NCI-H1048 (cell line): ENCODE measurements at places on chromosomes 7 and 10.

DNA sequence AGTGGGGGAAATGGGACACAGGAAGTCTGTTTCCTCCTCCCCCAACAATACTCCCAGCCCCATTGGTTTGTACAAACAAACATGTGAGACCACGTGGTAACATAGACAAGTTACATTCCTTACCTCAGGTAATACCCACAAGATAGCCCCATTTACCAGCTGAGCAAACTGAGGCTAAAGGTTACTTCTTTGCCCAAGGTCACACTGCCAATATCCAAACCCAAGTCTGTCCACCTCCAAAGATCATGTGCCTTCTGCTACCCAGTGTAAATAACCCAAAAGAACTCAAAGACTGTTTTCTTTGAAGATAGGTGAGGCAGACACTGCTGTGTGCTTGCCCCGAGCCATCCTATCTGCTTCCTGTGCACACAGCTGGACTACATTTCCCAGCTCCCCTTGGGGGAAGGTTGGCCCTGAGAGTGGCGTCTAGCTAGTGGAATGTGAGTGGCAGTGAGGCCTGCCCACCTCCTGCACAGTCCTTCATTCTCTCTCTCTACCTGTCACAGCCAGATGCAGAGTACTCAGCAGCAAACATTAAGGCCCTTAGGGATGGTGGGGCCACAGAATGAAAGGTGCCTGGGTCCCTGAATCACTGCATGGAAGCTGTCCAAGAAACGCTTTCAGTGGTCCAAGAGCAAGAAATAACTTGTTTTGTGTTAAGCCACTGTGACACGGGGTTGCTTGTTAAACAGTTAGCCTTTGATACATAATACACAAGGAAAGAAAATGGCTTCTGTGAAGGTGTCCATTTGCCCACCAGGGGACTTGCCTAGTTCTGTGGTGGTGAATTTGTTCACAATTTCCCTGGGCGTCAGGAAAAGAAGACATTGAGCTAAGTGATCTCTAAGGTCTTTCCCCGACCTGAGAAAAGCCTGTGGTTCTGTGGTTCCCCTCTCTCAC lies 257.7 kb upstream of the NFE2L3 start:
- no peak for DNase-seq

DNA sequence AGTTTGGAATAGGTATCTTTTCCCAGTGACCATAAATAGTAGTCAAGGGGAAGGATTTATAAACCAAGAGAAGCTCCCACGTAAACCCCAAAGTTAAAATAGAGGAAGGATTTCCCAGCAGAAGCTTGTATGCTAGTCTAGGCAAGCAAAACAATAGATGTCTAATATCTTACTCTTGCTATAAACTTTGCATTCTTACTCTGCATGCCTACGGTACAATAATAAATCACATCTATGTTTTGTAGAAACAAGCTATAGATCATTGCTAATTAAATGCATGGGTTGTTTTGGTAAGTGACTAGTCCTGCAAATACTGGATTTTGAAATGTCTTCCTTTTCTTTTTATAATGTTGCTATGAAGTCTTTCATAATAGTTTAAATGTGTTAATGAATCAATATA lies 585.5 kb downstream of the INHBA start:
- no peak for DNase-seq

- DNase-seq: no peak
These were observed 406.9 kb upstream of the KLF6 start for GRCh38 chr10:4191894-4192293.

- DNase-seq: no peak
These were observed 534.6 kb upstream of the NRP1 start for GRCh38 chr10:33869028-33869427.

- no peak for DNase-seq
These were observed 214.6 kb downstream of the SORCS1 start for GRCh38 chr10:106949680-106950478.

- no peak for DNase-seq
These were observed 14.9 kb downstream of the OR9A2 start for GRCh38 chr7:143012001-143012400.

- DNase-seq: no peak
These were observed 262.2 kb downstream of the KIF20B start for GRCh38 chr10:89963451-89964102.

GRCh38 chr10:36602374-36602773 lies 523.0 kb upstream of the ANKRD30A start:
- no peak for DNase-seq

DNA sequence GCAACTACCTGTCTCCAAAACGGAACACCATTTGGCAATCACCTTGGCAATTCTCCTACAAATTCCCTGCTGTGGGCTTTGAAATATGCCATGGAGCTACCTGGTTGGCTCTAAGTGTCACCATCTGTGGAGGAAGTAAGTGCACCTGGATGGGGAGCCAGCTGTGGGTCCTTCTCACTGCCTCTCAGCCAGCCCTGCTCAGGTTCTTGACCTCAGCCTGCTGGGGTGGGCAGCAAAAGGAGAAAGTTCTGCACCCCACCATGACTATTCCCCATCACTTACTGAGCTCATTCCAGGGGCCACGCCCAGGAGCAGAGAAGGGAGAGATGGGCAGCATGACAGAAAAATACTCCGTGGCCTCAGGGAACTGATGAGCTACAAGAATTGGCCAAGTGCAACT lies 158.7 kb downstream of the TNS3 start:
- no peak for DNase-seq
